ENCODE measurements at places on chromosomes 1 and 21.

GRCh38 chr1:10064416-10065343, 31.9 kb downstream of the UBE4B start:
- no peak for DNase-seq

- DNase-seq = no peak
Measured at GRCh38 chr1:222195857-222196256, 352.0 kb downstream of the HHIPL2 start.

GRCh38 chr1:181746224-181746623, 262.9 kb downstream of the CACNA1E start:
- no peak for DNase-seq

DNA sequence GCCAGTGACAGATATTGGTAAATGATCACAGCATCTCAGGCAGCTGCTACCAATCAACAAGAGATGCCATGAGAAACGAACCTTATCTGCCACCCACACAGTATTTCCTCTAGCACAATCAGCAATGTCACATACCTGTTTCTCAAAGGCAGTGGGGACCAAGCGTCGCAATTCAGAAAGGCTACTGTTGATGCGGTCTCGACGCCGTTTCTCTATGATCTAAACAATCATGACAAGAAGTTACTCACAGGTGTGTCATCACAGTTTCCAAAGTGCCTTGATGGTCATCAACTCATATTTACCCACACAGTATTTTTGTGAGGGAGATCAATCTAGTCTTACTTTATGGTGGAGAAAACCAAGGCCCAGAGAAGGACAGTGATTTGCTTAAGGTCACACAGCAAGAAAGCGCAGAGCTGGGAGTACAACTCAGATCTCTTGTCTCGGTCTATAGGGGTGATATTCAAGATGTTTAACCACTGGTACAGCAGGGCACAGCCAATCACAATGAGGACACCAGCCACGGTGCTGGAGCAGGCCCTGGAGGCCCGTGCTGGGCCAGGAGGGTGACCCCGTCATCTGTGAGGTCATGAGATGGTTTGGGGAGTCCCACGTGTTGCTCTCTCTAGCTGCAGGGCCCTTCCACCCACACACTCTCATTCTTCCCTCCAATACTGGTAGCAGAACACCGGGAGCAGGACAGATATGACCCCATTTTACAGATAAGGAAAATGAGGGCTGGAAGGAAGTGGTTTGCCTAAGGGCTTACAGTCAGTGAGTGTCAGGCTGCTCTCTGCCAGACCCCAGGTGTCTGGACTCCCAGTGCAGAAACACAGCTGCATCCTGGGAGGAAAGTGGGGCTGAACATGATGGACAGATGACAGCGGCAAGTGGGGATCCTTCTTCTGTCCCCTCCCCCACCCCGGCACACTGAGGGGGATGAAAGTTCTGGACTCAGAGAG, 7.8 kb downstream of the HEYL start:
- DNase-seq = no peak

- DNase-seq = no peak
Measured at GRCh38 chr1:198649968-198650338, 11.1 kb downstream of the PTPRC start.

DNA sequence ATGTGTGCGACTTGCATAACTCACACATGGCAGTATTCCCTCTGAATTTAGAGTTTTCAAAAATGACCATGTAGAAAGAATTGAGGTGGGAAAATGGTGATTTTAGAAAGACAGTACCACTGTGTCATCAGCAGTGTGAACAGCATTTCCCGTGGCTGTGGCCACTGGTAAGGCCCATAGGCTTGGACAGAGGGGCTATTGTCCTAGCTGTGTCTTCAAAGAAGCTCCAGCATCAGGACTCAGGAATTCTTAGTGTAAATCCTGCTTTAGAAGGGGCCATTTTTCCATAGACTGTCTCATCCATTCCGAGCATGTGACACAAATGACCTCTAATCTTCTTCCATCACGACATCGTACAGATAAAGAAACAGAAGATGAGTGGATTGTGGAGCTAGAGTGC, 119.3 kb upstream of the BACE2 start:
- DNase-seq = no peak

- DNase-seq = no peak
Measured at GRCh38 chr1:167503626-167504466, 14.5 kb downstream of the CD247 start.

DNA sequence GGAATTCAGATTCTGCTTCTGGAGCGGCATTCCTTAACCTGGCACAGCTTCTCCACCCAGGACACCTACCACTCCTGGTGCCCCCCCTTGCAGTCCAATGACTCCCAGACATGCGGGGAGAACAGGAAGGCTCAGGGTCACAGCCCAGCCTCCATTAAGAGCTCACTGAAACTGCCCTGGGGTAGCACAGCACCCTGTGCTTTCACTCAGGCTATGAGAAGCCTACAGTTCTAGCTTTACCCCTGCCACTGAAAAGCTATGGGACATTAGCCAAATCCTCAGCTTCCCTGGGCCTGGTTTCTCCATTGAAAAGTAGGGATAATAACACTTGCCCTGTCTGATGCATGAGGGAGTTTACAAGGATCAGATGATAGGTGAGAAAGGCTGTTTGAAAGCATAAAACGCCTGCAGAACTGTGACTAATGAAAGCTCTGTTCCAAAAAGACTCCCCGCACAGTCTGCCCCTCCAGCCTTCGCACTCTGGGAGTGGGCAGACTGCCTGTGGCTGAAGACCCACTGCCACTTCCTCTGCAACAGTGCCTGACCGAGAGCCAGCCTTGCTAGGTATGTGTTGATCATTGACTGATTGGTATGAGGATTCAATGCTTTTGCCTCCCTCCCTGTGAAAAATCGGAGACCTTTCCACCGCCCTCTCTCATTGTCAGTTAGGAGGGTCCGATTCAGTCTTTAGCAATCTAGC, 2.7 kb upstream of the CLDN19 start:
- no peak for DNase-seq

DNA sequence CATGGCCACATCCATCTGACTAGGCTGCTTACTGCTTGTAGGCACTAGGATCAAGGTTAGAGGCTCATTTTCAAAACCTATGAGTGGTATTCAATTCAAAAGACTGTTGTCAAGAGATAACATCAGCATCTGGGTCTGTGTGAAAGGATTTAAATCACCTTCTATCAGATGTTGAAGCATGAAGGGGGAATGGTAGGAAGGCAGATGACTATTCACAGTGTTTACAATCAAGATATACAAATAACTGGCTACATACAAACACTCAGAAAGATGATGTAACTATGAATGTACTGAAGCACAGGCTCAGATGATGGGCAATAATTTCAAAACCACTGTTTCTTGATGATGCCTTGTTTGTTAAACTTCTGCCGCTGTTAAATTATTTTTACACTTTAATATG, 249.2 kb downstream of the SLC45A1 start:
- DNase-seq = no peak

DNA sequence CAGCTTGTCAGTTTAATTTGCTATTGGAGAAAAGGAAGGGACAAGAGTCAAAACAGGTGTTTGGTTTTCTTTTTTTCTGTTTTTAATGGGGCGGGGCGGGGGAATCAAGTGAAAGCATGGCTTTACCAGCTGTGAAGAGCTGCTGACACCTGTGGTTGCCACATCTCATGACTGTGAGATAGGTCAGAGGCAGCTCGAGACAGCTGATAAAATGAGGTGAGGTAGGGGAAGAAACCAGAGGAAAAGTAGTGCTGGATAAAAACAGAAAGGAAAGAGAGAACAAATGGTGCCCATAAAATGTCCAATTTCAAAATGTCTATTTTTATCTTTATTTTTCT, 272.3 kb downstream of the NEGR1 start:
- no peak for DNase-seq

GRCh38 chr1:204065986-204066300, 7.0 kb upstream of the SOX13 start:
- DNase-seq = no peak

GRCh38 chr1:198649232-198649967, 10.6 kb downstream of the PTPRC start:
- no peak for DNase-seq

DNA sequence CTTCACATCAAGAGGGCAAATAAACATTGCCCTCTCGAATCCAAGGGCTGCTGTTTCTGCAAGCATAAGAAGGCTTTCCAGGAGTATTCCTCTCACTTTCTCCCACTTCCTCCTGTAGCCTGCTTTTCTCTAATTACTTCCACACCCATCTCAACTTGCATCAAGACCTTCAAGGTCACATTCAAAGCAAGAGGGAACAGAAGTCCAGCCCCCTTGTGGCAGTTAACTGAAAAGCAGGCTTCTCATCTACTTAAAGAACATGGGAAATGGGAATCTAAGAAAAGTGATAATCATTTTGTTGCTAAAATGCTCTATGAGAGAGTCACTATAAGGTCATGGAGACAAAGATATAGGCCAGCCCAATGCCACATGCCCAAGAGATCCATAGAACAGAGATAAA, 874.4 kb downstream of the KCNT2 start:
- DNase-seq = no peak

DNA sequence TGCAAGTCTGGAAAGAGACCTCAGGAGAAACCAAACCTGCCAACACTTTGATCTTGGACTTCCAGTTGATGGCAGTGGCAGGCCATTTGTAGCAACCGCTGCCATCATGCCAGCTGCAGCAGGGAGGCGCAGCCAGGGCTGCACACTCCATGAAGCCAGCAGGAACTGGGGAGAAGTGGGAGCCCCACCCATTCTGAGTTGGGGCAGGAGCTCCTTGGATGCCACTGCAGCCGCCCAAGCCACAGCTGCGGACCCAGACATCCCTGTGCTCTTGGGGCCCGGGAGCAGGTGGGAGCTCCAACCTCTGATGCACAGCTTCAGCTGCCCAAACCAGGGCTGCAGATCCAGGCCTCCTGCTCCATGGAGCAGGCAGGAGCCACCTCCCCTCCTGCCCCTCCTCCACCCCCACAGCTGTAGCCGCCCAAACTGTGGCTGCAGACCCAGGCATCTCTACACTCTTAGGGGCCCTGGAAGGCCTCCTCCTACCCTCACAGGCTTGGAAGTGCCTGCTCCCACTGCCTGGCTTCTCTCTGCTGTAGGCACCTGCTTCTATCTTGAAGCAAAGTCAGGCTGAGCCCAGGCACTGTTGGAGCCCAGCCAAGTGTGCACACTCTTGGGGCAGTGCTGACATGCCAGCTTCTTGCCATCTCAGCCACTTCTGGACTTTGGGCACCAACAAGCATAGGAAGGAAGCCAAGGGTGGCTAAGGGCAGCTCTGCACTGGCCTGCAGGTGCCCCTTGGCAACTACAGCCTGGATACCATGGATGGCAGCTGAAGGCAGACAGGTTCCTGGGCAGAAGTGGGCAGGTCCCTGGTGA, 20.0 kb upstream of the DISP1 start:
- no peak for DNase-seq

DNA sequence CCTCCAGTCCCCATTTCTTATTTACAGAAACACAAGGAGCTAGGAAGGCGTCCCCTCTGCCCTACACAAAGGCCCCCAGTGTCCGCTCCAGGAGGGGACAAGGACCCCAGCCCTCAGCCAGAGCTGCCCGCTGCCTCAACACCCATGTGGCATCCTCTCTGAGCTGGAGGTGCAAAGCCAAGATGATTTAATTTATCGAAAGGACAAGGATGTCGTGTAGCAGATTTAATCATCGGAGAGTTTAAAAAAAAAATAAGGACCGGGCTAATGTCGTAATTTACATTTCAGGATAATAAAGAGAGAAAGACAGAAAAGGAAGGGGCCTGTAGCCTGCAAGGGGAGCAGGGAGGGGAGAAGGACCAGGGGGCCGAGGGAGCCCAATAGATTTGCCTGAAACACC, 68.3 kb upstream of the CASZ1 start:
- DNase-seq = no peak

GRCh38 chr1:117904485-117904884, 24.9 kb downstream of the GDAP2 start:
- no peak for DNase-seq

GRCh38 chr1:227916655-227917054, 31.1 kb downstream of the WNT9A start:
- DNase-seq = no peak

DNA sequence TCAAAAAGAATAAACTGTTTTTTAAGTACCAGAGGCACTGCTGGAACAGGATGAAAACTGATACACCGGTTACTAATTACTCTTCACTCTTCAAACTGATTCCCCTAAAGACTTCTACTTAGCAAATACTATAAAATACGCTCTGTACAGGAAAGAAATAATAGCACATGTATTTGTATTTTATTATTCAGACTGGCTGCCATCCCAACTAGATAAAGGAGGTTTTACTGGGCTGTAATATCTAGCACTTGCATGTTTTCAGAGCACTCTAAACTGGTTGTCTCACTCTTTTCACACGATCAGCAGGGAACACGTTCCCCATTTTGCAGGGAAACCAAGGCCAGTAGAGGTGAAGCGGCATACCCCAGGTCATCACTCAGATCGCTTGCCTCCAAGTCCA, 9.2 kb downstream of the SMIM12 start:
- no peak for DNase-seq

DNA sequence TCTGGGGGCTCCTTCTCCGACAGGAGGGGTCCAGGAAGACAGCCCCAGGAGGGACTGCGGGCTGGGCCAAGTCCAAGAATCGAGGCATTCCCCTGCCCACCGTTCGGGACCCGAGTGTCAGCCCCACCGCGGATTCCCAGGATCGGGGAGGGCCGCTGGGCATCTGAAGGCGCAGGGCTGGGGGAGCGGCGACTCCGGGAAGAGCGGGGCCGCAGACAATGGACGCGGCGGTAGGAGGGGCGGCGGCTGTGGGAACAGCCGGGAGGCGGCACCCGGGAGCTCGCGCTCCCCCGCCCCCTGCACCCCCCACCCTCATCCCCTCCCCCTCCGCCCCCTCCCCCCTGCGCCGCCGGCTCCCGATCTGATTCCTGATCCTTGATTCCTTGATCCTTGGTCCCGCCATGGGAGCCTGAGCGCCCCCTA, at the start of gene VANGL2:
TSS of gene VANGL2 (plus strand) at position 342 of the 423 bp plus-strand sequence. CDS start 15,274 bp downstream, outside the sequence.
- DNase-seq = no peak

GRCh38 chr21:45192332-45192731, 95.4 kb downstream of the POFUT2 start:
- DNase-seq = no peak

DNA sequence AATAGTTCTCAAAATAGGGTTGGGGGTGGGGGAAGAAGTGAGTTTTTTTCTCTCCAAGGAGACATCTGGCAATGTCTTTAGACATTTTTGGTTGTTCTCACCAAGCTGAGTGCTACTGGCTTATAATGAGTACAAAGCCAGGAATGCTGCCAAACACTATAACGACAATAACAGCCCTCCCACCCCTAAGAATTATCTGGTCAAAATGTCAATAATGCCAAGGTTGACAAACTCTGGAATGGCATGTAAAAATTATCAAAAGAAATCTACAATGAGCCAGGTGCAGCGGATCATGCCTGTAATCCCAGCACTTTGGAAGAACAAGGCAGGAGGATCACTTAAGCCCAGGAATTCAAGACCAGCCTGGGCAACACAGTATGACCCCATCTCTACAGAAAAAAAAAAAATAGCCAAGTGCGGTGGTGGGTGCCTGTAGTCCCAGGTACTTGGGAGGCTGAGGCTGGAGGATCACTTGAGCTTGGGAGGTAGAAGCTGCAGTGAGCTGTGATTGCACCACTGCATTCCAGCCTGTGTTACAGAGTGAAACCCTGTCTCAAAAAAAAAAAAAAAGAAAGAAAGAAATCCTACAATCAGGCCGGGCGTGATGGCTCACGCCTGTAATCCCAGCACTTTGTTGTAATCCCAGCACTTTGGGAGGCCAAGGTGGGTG, 2.5 kb downstream of the ATP5PF start:
- DNase-seq = no peak

- DNase-seq = no peak
Measured at GRCh38 chr1:18008081-18008480, 99.5 kb upstream of the IGSF21 start.

- DNase-seq = peak; percentile 72
Measured at GRCh38 chr1:39609618-39610331, 29.7 kb downstream of the HEYL start.
